KBM-7 (cell line): ENCODE measurements at places on chromosomes 2 and 18.

- no peak for DNase-seq
Measured at GRCh38 chr2:57987835-57988573, 58.6 kb upstream of the VRK2 start.

DNA sequence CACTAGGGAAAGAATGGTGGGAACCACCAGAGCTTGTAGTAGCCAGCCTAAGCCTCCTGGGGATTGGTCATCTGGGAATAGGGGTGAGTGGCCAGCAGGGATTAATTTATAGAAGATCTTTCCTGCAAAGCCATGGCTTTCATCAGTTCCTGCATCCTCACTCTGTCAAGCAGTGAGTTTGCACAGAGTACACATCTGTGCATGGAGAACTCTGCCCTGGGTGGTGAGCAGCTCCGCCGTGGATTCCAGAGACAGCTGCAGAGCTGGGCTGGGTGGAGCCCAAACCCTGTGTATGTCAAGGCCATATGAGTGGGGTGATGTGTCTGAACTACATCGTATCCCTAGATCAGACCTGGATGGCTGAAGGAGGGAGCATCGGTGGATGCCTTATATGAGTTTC lies 182.2 kb downstream of the GLI2 start:
- no peak for DNase-seq

- no peak for DNase-seq
Measured at GRCh38 chr2:232609607-232610006, 23.8 kb upstream of the EFHD1 start.

GRCh38 chr2:47535996-47536395 lies 133.0 kb downstream of the MSH2 start:
- no peak for DNase-seq

DNA sequence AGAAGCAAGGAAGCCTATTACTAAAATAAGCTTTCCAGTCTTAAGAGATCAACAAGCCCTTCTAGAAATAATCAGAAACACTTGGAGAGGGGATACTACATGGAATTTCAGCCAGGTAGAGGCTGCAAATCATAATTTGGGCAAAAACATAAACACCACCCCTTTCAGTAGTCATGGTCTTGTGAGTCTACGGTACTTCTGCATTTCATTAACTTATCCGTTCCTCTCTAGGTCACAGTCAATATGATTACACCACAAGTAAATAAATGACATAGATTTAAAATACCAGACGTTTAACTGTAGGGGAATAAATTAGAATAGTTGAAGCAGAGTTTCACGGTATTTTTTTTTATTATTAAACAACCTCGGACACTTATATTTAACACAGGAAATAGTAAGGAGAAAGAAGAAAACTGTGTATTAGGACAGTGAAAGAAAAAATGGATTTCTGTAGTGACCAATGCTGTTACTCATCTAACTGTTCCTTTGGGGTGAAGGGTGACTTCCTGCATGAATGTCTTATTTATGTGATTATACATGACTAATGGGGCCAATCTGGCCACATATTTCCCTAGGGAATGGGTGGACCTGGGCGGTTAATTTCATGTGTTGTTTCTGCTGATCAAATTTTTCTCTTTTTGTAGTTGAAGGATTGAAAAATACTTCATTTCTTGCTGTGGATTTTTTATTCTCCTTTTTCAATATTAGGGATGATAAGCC lies 456.6 kb upstream of the UBE2E3 start:
- DNase-seq: no peak

DNA sequence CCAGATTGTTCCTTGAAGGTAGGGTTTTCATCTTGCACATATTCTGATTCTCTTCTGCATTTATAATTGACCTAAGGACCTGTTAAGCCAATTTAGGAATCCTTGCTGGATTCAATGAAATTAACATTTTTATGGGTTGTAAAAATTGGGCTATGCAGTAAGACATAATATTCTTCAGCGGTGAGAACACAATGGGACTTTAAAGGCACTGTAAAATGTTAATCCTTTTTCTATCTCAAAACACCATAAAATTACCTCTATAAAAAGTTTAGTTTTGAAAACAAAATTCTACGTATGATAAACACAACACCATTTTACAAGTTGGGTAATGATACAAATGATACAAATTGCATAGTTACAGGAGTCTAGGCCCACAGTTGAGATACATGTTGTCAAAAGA lies 169.2 kb upstream of the DTNA start:
- DNase-seq: no peak

GRCh38 chr2:174607989-174608865 lies 10.6 kb upstream of the WIPF1 start:
- no peak for DNase-seq

DNA sequence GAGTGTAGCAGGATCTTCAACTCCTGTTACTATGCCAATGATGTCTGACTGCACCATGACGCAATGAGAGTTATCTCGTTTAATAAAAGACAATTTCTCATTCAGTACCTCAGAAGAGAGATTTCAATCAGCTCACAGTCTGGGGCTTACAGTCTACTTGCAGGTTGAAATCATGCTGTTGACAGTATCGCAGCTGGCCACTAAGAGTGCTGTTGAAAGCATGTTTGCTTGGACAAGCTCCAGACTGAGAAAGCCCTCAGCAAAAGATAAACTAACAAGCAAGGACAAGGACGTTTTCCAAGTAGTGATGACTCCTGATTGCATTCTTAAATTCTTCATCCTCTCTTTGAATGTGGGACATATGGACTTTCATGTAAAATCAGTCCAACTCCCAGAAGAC lies 145.2 kb upstream of the SYT4 start:
- DNase-seq: no peak

DNA sequence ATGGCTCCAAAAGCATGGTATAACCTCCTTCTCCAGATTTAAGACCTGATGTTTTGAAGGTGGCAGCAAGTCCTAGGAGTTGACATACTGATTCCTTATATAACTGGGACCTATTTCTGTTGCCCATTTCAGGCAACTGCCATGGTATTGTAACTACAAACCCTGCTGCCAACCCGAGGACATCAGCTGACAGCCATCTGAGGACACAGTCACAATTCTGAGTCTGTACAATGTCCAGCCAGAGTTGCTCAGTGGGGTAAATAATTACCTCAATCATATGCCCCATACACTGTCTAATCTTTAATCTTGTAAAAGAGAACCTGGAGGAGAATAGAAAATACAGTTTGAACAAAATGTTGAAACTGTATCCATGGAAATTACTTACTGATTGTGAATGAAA lies 8.7 kb upstream of the GAREM2 start:
- no peak for DNase-seq

DNA sequence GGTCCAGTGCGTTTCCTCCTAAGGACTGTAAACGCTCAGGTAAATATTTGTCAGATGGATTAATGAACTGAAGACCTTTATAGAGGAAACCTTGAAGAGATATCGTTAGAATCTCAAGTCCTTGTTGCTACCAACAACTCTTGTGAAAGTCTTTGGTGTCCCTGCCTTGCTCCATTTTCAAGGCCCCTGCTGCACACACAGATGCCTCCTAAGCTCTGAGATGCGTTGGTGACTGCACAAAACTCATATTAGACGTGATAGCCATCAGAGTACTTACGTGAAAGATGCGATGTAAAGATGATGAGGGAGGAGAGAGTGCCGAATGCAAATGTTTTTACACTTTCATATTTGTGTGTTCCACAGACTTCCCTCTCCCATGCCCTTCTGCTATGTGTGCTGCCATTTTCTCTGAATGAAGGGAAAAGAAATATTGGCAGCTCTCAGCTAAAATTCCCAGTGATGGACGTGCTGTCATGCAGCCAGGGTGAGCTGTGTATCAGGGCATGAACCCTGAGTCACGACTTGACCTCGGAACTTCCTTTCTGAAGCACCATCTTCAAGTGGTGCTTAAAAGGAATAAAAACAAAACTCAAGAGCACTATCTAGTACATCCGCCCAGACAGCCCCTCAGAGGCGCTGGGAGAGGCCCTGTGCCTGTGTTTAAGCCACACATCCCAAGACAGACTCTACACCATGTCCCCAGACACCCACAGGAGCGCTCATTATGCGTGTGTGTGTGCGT lies 117.4 kb downstream of the FAM210A start:
- DNase-seq: no peak

GRCh38 chr2:211516537-211516936 lies 960.1 kb downstream of the CPS1 start:
- DNase-seq: no peak

GRCh38 chr2:121577381-121577780 lies 46.7 kb downstream of the RNU4ATAC start:
- DNase-seq: no peak

GRCh38 chr18:23212161-23212560 lies 76.9 kb downstream of the CABLES1 start:
- DNase-seq: no peak

GRCh38 chr2:197674591-197674990 lies 796 bp downstream of the RFTN2 start:
- no peak for DNase-seq
